ENCODE measurements at places on chromosomes 1 and 21. TPM values are rescaled to one million over a fixed set of nuclear protein-coding genes. Genes with fewer than 3 reads are reported as not detected.

MAP3K21 gene
- total RNA-seq: 10.2 TPM

ZNF669 gene
- 7.4 TPM for total RNA-seq

RAVER2 gene
- total RNA-seq: 8.4 TPM

FMO5 gene
- total RNA-seq: 0.21 TPM

DNA sequence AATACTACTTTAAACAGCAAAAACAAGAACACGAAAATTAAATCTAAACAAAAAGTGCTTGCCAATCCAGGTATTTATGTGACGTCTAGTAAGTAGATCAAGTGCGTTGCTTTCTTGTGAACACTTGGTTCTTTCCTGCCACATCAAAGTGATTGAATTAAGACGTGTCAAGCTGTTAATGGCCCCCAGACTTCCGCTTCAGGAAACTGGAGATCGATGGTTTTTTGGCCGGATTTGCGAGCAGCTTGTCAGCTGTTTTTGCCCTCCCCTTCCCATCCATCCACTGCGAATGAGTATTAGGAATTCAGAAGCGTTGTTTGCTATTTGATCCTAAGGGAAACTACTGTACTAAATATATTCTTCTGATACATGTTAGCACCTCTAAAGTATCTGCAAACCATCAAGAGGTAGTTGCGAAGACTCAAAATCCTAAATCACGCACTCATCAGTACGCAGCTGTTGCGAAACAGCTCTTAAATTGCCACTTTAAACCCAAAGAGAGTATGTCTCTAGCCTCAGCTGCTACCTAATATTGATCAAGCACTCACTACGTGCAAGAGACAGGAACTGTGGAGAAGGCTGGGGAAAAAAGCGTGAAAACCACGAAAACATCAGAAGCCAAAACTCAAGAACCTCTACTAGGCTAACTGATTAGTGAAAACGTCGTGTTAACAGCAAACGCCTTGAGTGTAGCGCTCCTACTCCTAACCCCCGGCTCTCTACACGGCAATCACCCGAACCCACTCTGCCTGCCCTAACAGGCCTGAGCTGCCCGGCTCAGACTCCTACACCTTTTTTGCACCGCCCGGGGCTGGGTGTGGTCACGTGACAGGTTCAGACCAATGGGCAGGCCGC lies 473 bp upstream of the BRDT start:
- DNase-seq: no peak
